ENCODE measurements at places on chromosomes 3 and 15.

GRCh38 chr3:4047366-4047765, 248.1 kb downstream of the LRRN1 start:
- no peak for DNase-seq

DNA sequence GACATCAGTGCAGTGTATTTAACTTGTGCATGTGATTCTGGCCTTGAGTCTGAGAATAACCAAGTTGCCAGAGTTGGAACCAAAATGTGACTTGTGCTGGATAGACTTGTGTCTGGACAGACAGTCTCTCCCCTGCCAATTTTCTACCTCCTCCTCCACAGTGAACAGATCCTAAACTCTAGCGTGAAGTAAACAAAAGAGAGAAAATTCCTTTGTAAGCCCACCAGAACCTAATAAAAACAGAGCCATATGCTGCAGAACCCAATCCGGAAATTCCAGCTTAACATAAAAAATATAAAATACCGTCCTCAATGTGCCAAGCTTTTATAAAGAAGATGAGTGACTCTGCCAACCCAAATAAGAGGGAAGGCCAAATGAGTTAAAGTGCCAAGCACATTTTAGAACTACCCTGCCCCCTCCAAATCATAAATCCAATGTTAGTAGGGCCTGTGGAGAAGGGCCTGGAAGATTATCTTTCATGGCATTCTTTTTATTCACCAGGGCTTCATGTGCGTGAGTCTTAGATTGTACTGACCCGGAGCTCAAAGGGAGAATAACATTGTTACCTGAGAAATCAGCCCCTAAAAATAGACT, 344.6 kb upstream of the PROK2 start:
- DNase-seq = no peak

- DNase-seq = no peak
Observed at GRCh38 chr3:184230603-184231528, 1.5 kb downstream of the VWA5B2 start.

DNA sequence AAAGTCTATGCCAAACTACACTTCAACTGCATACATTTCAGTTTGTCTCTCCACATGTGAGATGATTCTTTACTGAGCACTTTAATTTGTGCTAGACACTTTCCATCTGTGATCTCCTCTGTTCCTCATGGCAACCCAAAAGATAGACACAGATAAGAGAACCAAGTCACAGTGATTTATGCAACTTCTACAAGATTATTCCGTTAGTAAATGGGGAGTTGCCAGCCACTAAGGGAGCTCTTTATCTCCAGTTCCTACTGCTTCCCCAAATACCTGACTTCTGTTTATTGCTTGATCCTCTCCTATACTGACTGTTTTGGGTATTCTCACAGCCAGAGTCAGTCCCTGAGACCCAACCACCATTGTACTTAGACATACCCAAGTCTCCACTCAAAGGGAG, 24.1 kb upstream of the AKAP13 start:
- no peak for DNase-seq

DNA sequence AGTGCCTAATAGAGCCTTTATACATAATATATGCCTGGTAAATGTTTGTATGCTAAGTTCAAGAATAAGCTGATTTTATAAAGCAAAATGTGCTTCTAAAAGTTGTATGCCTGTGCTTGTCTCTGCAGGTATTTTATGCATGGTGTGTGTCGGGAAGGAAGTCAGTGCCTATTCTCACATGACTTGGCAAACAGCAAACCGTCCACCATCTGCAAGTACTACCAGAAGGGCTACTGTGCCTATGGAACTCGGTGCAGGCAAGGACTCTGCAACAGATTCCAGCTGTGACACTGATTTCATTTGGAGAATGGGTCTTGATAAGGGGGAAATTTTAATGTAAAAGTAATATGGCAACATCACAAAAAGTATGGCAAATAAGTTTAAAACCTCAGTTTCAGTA, 11.9 kb downstream of the MKRN2 start:
- no peak for DNase-seq

GRCh38 chr3:26438981-26439884, 183.3 kb upstream of the LRRC3B start:
- DNase-seq = no peak

DNA sequence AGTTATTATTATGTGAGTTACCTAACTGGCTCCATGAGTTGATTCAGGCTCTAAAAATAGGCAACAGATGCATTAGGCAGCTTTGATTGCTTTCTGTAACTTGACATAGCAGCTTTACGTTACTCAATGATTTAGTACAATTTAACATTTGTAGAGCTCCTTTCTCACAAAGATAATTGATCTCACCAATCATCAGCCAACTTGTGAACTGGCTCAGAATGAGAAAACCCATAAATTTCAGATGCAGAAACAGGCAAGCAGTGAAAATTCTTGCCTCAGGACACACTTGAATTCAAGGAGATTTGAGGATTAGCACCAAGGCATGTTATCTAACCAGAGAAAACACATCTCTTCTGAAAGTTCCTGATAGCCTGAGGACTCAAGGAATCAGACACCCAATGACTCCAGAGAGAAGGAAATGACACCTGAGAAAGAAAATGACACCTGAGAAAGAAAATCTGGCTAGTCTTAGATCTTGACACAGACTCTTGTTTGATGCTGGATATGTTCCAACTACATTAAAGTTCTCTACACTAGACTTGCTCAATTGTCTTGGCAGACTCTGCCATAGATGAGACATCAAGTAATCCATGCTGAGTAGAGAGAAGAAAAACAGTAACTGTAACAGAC, 315.1 kb upstream of the CBLB start:
- DNase-seq = no peak

DNA sequence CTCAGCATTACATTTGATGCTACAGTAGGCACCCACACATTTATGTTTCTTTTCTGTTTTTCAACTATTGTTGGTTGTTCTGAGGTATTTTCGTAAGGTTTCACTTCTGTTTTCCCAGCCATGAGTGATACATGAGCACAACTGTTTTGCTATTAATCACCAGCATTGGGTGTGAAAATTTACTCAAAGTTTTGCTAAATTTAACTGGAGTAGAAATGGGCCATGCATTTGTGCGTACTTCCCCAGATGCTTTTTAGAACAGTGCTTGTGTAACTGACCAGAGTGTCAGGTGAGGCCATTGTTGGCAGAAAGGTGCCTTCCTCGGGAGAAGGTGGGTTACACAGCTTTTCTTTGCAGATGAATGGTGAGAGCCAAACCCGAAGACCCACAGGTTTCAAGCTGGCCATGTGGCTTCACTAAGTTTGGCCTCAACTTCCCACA, 70.4 kb downstream of the ST6GAL1 start:
- DNase-seq = no peak

DNA sequence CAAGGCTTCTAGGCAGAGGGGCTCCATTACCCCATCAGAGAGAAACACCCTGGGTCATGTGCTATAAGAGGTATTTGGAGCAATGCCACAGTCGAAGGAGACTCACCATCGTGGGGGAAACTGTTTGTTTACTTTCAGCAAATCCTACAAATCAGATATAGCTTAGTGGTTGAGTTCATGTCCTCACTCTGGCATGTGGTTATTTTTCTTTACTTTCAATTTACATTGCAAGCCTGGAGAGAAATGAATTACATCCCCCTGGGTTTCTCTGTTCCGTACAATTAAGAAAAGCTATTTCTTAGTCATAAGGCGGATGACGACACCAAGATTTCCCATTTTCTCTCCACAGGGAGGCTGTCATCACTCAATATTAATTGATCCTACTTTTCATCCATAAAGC, 36.9 kb downstream of the RFTN1 start:
- DNase-seq = no peak

GRCh38 chr15:36106640-36107335, 472.6 kb upstream of the CDIN1 start:
- no peak for DNase-seq

DNA sequence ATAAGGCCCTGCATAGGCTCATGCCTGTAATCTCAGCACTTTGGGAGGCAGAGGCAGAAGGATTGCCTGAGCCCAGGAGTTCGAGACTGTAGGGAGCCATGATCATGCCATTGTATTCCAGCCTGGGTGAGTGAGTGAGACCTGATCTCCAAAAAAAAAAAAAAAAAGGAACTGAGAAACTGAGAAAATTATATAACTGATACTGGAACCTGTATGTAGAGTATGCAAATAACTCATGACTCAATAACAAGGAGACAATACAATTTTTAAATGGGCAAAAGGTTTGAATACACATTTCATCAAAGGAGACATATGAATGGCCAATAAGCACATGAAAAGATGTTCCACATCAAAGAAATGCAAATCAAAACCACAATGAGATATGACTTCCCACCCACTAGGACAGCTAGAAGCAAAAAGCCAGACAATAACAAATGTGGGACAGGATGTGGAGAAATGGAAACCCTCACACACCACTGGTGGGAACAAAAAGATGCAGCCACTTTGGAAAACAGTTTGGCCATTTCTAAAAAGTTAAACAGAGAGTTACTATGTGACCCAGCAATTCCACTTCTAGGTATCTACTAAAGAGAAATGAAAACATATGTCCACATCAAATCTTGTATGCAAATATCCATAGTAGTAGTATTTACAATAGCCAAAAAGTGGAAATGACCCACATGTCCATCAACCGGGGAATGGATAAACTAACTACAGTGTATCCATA, 70.7 kb downstream of the IQSEC1 start:
- no peak for DNase-seq

GRCh38 chr3:194054540-194054939, 81.4 kb upstream of the HES1 start:
- DNase-seq = no peak

- no peak for DNase-seq
Observed at GRCh38 chr15:64770626-64771025, 4.8 kb downstream of the RBPMS2 start.

GRCh38 chr15:50109076-50109987, 9.7 kb downstream of the ATP8B4 start:
- DNase-seq = no peak

GRCh38 chr15:83320404-83320803, 35.9 kb upstream of the BNC1 start:
- no peak for DNase-seq

DNA sequence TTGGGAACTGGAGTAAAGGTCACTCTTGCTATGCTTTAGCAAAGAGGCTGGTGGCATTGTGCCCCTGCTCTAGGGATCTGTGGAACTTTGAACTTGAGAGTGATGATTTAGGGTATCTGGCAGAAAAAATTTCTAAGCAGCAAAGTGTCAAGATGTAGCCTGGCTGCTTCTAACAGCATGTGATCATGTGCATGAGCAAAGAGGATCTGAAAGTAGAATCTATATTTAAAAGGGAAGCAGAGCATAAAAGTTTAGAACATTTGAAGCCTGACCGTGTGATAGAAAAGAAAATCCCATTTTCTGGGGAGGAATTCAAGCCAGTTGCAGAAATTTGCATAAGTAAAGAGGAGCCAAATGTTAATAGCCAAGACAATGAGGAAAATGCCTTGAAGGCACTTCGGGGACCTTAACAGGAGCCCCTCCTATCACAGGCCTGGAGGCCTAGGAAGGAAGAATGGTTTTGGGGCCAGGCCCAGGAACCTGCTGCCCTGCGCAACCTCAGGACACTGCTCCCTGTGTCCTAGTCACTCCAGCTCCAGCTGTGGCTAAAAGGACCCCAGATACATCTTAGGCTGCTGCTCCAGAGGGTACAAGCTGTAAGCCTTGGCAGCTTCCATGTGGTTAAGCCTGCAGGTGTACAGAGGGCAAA, 212.2 kb upstream of the LINGO1 start:
- no peak for DNase-seq

DNA sequence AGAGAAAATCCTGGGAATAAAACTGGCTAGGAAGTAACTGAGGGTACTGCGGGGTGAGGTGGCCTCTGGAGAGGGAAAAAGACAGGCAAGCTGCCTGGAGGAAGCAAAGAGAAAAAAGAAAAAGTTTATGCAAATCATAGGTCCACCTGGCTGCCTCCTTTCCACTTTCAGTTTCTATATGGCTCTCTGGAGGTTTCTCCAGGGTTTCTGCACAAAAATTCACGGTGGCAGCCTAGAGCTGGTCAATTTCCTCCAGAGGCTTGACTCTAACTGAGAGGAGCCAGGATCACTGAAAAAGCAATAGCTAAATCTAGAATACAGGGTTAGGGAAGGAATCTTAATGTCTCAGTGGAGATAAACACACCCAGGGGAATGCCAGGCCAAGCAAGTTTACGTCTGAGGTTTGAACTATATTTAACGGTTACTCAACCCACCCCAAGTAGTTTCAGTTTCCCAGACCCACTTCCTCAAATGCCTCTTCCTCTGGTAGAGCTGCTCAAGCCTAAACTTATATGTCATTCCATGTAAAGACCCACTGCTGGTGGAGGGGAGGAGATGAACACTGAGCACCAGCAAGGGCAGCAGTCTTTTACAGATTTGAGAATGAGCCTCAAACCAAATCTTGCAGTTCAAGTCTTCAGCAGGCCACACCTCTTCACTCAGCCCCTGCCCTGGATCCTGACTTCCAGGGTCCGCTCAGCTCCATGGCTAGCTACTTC, 5.7 kb downstream of the LYSMD2 start:
- no peak for DNase-seq

DNA sequence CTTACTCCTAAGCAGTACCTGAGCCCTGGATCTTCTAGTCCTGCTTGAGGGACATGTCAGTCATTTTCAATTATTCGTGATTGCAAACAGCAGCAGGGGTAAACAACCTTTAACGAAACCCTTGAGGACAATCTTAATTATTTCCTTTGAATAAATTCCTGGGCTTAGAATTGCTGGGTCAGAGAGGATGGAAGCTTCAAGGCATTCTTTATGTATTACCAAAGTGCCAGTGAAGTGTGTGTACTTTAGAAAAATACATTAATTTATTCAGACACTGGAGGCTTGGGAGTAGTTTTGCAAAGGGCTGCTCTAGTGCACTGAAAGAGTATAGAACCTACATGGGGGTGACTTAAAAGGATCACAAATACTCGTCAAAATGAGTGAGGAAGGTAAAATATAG, 280.8 kb upstream of the LRRFIP2 start:
- DNase-seq = no peak

DNA sequence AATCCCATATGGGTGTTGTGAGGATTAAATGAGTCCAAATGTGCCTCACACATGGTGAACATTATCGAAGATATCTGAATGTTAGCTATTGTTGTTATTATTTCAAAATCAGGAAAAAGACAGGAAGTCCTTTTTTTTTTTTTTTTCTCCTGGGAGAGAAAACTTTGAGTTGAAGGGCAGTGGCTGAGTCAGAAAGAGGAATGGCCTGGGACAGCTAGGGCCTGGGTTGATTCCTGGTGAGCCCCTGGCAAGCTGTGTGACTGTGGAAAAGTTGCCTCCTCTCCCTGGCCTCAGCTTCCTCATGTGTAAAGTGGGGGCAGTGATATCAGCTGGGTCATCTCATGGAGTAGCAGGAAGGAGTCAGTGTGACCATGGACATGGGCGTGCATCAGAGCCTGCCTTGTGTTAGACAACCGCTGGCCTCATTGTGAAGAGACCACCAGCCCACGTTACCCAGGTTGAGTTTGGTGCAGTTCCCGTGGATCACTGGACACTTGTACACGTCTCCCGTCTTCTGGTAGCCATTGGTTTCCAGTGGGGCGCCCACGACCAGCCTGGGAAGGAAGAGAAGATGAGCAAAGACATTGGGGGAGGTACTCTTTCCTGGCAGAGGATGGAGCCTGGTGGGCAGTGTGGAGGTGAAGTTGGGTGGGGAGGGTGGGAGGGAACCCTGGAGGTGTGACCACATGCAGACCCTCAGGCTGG, 63.1 kb downstream of the ITGA11 start:
- no peak for DNase-seq

- no peak for DNase-seq
Observed at GRCh38 chr15:25433118-25433865, 5.5 kb downstream of the UBE3A start.

GRCh38 chr15:66187271-66187670, 66.3 kb downstream of the MEGF11 start:
- DNase-seq = no peak

GRCh38 chr15:84598250-84598649, 2.6 kb upstream of the ZSCAN2 start:
- no peak for DNase-seq
